Naive thymus-derived CD4-positive, alpha-beta T cell (primary cell): ENCODE measurements at places on chromosomes 1 and 21. TPM values are rescaled to one million over a fixed set of nuclear protein-coding genes. Genes with fewer than 3 reads are reported as not detected.

The KLF18 gene
- total RNA-seq: not detected in 2 replicates

The RPTN gene
- total RNA-seq: not detected

- peaks cover 2% of the 10 kb centered on the region for H3K27me3 ChIP-seq
- no peak overlapping the region for H3K27ac ChIP-seq
- H3K36me3 ChIP-seq: no peaks in the 10 kb centered on the region
- H3K4me1 ChIP-seq: peaks cover 1% of the 10 kb centered on the region
- DNase-seq: no peak
These were observed 5.8 kb upstream of the VWA1 start for GRCh38 chr1:1429671-1430073.

- no peak overlapping the region for H3K27ac ChIP-seq
- H3K27me3 ChIP-seq: no peaks in the 10 kb centered on the region
- no peaks in the 10 kb centered on the region for H3K36me3 ChIP-seq
- no peak for DNase-seq
- H3K4me1 ChIP-seq: no peaks in the 10 kb centered on the region
These were observed 22.7 kb downstream of the KRTAP10-1 start for GRCh38 chr21:44517175-44517899.

The PTPRC gene
- 789 TPM for total RNA-seq

DNA sequence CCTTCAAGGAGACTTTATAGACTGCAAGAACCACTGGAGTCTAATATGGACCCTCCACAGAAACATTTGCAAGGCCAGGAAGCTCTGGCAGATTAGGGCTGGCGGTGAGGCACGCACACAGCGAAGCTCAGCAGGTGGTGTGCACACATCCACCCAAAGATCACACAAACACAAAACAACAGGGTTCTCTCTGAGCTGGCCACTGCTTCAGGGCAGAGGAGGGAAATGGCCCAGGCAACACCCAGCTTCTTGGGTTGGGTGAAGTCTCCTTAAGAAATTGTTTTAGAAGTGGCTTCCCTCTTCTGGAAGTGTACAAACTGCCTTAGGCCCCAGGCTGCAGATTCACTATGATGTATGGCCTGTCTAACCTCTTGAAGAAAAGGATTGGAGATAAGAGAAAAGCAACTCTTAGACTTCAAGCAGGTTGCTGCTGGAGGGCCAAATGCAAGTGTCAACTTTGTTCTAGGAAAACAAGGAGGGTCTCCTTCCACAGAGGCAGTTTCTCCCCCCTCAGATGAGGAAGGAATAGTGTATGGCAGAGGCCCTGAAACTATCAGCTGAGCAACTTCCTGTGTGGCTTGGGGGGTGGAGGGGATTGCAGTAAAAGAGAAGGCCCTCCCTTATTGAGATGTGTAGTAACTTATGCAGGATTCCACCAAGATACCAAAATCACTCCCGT, 2.0 kb downstream of the RCSD1 start:
- peak overlapping the region; percentile 73 for H3K4me3 ChIP-seq
- peak overlapping the region; percentile 94 for H3K27ac ChIP-seq
- H3K27me3 ChIP-seq: no peaks in the 10 kb centered on the region
- DNase-seq: no peak

DNA sequence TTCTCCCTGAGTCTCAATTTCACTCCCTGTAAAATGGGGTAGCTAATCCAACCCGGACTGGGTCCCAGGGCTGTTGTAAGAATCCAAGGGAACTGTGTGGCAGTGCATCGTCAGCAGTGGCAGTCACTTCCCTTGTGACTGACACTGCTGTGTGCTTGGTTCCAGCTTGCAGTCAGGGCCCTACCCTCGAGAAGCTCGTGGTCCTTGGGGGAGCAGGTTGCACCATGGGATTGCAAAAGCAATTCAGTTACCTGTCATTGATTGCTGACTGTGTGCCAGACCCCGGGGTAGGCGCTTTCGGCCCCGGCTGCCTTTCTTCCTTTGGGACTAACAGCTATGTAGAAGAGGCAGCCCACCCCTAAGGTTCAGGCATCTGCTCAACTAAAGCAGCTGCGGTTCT, 2.9 kb downstream of the PTPRF start:
- no peaks in the 10 kb centered on the region for H3K4me1 ChIP-seq
- DNase-seq: no peak
- no peak overlapping the region for H3K4me3 ChIP-seq
- no peak overlapping the region for H3K27ac ChIP-seq
- no peaks in the 10 kb centered on the region for H3K36me3 ChIP-seq
- H3K27me3 ChIP-seq: peaks cover 8% of the 10 kb centered on the region

- no peaks in the 10 kb centered on the region for H3K4me1 ChIP-seq
- no peak overlapping the region for H3K4me3 ChIP-seq
- H3K36me3 ChIP-seq: no peaks in the 10 kb centered on the region
- no peak for DNase-seq
- no peak overlapping the region for H3K27ac ChIP-seq
These were observed 24.8 kb downstream of the GPR137B start for GRCh38 chr1:236167154-236167553.

DNA sequence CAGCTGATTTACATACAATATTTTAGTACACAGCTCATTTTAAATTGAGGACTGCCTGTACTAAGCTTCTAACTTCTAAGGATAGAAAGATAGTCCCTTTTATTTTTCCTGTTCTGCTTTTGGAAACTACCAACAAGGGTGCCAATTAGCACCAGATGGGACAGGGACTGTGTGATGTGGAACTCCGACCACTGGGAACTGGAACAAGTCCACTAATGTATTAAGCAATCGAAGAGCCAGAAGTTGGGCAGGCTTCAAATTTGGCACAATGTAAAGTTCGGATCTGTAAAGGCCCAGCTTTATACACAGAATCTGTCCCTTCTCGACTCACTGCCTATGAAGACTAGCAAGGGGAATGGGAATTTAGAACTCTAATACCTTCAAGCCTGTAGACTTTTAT, 149.3 kb downstream of the ZC3H11B start:
- no peaks in the 10 kb centered on the region for H3K27me3 ChIP-seq
- H3K4me1 ChIP-seq: no peaks in the 10 kb centered on the region
- DNase-seq: no peak
- no peaks in the 10 kb centered on the region for H3K36me3 ChIP-seq

DNA sequence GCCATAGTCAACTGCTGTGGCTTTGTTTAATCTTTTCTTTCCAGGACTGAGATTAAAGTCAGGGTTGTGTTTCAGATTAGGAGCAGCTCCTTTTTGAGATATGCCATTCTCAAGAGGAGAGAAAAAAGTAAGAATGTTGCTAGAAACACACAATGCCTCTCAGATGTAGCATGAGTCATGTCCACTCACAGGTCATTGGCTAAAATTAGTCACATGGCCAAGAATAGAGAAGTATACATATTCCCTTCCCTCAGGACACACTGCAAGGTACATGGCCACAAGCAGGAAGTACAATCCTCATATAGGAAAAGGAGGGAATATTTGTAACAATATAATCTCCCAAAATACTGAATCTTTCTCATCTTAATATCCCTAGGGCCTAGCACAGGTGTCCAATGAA, 141.9 kb upstream of the PTBP2 start:
- H3K4me1 ChIP-seq: no peaks in the 10 kb centered on the region
- H3K27ac ChIP-seq: no peak overlapping the region
- no peaks in the 10 kb centered on the region for H3K36me3 ChIP-seq
- H3K27me3 ChIP-seq: no peaks in the 10 kb centered on the region
- DNase-seq: no peak

The EFNA4 gene
- total RNA-seq: 7.8 and 8.2 TPM in 2 replicates

DNA sequence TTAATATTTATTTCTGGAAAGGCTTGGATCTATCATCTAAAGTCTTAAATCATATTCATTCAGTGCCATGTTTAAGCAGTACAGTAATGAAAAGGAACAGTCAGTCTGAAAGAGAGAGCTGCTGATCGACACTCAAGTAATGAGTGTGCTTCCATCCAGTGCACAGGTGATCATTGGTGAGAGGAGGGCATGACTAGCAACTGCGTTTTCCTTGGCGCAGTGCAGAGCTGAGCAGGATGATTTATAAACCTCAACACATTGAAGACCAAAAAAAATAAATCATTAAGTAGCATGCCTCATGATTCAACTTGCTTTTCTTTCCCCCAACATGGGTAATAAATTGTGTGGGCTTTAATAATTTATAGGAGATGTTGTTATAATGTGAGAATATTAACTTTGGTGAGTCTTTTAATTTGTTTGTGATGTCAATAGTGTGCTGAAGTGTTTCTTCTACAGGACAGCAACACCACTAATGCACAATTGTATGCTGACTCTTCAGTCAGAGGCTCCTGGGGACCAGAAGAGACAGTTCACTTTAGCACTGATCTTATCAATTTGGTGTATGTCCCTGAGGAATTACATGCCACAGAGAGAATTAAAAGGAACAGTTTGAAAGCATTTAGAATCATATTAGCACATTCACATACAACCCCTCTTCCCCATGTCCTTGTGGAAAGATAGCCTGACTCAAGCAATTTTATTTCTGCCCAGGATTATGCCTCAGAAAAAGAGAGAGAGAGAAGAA, 199.7 kb upstream of the ADGRL2 start:
- H3K4me1 ChIP-seq: no peaks in the 10 kb centered on the region
- H3K36me3 ChIP-seq: no peaks in the 10 kb centered on the region
- H3K27me3 ChIP-seq: no peaks in the 10 kb centered on the region
- H3K4me3 ChIP-seq: no peak overlapping the region
- DNase-seq: no peak

GRCh38 chr1:85343213-85343611, 66.8 kb upstream of the BCL10 start:
- H3K27me3 ChIP-seq: no peaks in the 10 kb centered on the region
- no peak for DNase-seq
- H3K36me3 ChIP-seq: no peaks in the 10 kb centered on the region
- H3K4me1 ChIP-seq: no peaks in the 10 kb centered on the region

- H3K36me3 ChIP-seq: no peaks in the 10 kb centered on the region
- DNase-seq: no peak
These were observed 628.8 kb upstream of the ADAMTS5 start for GRCh38 chr21:27595716-27596115.

- H3K36me3 ChIP-seq: no peaks in the 10 kb centered on the region
- no peak overlapping the region for H3K27ac ChIP-seq
- no peak for DNase-seq
- H3K4me1 ChIP-seq: no peaks in the 10 kb centered on the region
These were observed 13.8 kb upstream of the SEC16B start for GRCh38 chr1:177983482-177984135.

The HPCA gene
- total RNA-seq: 0.43 TPM

GRCh38 chr1:198169672-198170071, 12.9 kb downstream of the NEK7 start:
- H3K27ac ChIP-seq: peak overlapping the region; percentile 46
- H3K36me3 ChIP-seq: no peaks in the 10 kb centered on the region
- no peaks in the 10 kb centered on the region for H3K27me3 ChIP-seq
- peaks cover 88% of the 10 kb centered on the region for H3K4me1 ChIP-seq

GRCh38 chr1:93136445-93136844, 43.8 kb downstream of the TMED5 start:
- H3K27me3 ChIP-seq: no peaks in the 10 kb centered on the region
- H3K4me1 ChIP-seq: no peaks in the 10 kb centered on the region
- no peak for DNase-seq
- no peak overlapping the region for H3K4me3 ChIP-seq

DNA sequence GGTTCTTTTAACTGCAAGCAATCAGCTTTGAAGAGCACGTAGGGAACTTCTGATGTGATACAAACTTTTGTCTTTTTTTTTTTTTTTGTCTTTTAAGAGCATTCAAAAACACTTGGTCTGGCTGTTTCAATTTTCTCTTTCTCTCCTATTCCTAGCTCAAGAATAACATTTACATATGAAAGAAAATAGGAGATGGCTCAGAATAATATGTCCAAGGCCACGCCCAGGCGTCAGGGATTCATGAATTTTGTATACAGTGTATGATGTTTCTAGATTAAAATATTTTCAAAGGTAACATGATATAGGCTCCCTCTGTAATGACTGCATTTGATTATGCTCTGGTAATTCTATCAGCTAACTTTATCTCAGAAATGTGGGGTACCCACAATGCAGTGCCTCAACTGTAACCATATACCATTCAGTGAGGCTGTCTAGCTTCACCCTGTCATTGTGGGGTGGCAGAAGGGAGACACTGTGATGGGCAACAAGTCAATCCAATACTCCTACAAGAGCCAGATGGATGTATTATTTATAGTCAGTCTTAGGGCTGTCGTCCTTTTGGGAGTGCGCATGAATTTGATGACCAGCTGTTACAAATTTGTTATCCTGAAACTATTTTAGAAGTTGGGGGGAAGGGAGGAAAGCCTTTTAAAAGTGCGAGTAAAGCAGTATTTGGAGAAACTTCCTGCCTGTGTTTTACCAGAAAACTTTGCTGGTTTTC, 1.5 kb upstream of the AKNAD1 start:
- no peak for DNase-seq
- H3K27ac ChIP-seq: no peak overlapping the region
- no peaks in the 10 kb centered on the region for H3K36me3 ChIP-seq

DNA sequence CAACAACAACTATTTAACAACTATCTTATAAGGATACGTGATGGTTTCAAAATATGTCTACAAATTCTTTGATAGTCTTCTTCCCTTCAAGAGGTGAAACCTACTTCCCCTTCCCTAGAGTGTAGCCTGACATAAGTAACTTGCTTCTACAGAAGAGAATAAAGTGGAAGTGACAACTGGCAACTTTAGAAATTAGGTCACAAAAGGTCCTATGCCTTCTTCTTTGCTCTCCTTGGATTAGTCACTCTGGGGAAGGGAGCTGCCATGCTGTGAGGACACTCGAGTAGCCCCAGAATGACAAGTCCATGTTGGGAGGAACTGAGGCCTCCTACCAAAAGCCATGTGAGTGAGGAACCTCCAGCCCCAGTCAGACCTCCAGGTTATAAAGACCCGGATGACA, 19.2 kb downstream of the EFCAB14 start:
- no peaks in the 10 kb centered on the region for H3K4me1 ChIP-seq
- H3K4me3 ChIP-seq: no peak overlapping the region
- DNase-seq: no peak
- H3K27ac ChIP-seq: no peak overlapping the region

GRCh38 chr21:42149656-42150473, 69.1 kb upstream of the ABCG1 start:
- no peak overlapping the region for H3K4me3 ChIP-seq
- H3K27ac ChIP-seq: no peak overlapping the region
- no peaks in the 10 kb centered on the region for H3K36me3 ChIP-seq
- no peaks in the 10 kb centered on the region for H3K27me3 ChIP-seq
- no peak for DNase-seq

The MROH7 gene
- 0.42 TPM for total RNA-seq

DNA sequence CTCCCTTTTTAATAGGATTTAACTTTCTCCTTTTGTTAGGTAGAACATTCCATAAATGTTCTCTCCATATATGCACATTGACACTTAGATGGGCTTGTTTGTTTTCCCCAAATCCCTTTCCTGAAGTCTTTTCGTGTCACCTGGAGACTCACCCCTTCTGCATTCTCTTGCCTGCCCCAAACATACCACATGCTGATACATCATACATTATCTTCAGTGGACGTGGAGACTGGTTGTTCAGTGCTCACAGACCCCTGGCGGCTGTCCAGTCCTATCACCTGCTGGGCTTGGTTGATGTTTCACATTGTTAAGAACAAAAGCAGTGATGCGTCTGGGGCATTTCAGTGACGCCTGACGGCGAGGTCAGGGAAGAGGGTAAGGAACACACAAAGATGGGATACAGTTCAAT, 22.2 kb downstream of the FMOD start:
- DNase-seq: no peak
- H3K4me1 ChIP-seq: peaks cover 38% of the 10 kb centered on the region
- no peaks in the 10 kb centered on the region for H3K36me3 ChIP-seq
- no peak overlapping the region for H3K4me3 ChIP-seq
